ENCODE measurements at places on chromosomes 11 and 22. TPM values are rescaled to one million over a fixed set of nuclear protein-coding genes. Genes with fewer than 3 reads are reported as not detected.

GRCh38 chr11:12769834-12770345, 95.7 kb downstream of the TEAD1 start:
- peak; percentile 68 for DNase-seq

GRCh38 chr11:72466410-72466809, 32.1 kb upstream of the CLPB start:
- DNase-seq: no peak

DNA sequence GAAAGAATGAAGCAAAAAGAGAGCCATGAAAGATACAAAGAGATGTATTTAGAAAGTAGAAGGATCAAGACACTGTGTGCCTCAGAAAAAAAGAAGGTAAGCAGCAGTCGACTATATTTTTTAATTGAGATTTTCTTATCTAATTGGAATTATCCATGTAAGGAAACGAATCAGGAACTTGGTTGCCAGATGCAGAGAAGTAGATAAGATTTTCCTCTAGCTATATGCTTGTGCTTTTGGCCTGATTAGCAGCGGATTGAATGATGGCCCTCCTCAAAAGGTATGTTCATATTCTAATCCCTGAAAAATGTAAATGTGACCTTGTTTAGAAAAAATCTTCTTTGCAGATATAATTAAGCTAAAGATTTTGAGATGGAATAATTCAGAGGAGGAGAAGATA, 43.9 kb upstream of the CARD18 start:
- no peak for DNase-seq

The ELFN2 gene
- 12.9 TPM for total RNA-seq

DNA sequence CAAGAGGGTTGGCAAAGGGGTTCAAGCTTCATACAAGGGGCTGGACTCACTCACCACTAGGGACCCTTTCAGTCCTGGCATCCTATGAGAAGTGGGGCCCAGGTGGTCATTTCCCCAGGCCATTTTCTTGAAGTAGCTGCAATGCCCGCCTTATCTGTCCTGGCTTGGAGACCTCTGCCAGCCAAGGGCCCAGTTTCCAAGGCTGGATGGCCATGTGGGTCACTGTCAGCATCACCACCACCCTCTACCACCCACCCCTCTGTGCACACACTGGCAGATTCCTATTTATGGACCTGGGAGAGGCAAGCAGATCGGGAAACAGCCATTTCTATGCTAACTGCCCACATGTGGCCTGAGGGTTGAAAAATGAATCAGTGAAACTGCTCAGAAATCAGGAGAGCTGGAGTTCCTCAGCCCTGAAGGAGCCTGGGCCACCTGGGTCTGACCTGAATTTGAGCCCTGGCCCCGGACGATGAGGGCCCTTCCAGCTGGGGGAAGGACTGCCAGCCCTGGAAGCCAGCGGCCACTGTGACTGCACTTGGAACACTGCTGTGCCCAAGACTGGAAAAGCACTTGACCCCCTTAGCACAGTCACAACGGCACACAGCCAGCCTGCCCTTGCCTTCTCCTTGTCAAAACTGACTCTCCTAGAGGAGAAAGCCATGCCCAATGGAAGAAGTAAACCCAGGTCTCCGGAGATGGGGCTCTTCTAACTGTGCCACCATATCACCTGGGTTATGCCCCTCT, 442.2 kb downstream of the BUD13 start:
- DNase-seq: no peak

All from Caki2 (cell line).